ENCODE measurements at places on chromosomes 5 and 9.

GRCh38 chr5:32942225-32942989, 231.3 kb downstream of the NPR3 start:
- no peak for DNase-seq

DNA sequence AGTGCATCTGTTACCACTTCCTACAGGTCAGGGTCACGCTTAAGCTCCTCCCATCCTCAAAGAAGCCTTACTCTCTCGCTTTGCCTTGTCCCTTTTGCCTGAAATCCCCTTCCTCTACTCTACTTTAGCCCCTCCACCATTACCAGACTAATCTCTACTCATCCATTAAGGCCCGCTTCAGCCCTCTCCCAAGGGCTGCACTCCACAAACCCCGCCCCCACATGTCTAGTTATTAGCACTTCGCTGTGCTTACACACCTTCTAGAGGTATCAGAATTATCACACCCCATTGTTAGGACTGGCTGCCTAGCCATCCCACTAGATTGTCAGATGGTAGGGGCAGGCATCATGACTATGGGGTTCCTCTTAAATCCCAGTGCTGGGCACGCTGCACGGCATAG, 565.7 kb upstream of the WWC1 start:
- DNase-seq: no peak

DNA sequence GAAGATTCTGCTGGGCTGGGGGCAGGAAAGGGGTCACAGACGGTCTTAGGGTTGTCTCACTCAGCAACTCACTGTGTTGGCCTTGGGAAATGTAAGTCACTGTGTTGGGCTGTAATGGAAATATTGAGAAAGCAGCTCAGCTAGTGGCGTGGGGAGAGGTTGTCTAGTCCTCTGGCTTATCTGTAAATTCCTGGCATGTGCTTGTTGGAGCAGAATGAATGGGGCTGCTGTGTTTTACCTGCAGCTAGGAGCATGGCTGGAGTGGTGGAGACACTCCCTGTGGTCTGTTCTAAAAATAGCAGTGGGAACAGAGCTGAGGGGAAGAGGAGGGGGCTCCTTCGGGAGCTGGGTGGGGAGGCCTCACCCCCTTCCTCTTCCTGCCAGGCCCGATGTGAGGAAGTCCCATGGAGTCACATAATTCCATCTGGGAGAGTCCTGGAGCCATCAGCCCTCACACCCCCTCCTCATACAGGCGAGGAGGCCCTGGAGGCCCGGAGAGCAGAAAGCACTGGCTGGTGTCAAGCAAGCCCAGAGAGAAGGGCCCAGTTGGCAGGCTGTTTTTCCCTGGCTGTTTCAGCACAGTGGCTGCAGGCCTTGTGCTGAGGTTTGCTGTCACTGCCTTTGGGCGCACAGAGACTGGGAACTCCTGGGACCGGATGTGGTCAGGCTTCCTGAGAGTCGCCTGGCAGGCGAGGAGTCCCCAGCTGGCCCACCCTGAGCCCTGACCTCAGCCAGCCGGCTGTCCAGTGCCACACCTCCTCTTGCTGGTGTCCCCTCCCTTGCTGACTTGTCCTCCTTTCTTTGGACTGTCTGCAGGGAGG, 84.9 kb downstream of the RGS3 start:
- no peak for DNase-seq

- no peak for DNase-seq
These were observed 208.2 kb downstream of the DAB2IP start for GRCh38 chr9:121859646-121860045.

GRCh38 chr5:53991942-53992341, 318.4 kb downstream of the ARL15 start:
- DNase-seq: no peak

GRCh38 chr5:51968756-51969155, 585.5 kb downstream of the ISL1 start:
- no peak for DNase-seq

GRCh38 chr5:117455236-117456233, 880.9 kb upstream of the SEMA6A start:
- no peak for DNase-seq

DNA sequence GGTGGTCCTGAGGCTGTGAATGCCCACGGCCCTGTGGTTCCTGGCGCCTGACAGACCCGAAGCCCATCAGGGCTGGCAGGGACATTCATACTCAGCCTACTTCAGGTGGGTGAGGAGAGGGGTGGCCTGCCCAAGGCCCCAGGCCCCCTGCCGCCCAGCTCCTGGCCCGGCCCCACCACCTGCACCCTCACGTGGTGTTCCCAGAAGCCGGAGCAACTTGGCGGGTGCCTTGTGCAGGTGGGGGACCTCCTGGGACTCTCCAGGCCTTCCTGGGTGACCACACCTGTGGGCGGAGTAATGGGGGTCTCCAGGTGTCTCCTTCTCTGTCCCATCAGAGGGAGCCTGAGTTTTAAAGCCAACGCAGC, 36.8 kb upstream of the UBAC1 start:
- DNase-seq: no peak

- DNase-seq: no peak
These were observed 293.5 kb downstream of the CDH10 start for GRCh38 chr5:24351285-24351684.

- DNase-seq: no peak
These were observed 377.1 kb downstream of the PRDM9 start for GRCh38 chr5:23884405-23885031.

DNA sequence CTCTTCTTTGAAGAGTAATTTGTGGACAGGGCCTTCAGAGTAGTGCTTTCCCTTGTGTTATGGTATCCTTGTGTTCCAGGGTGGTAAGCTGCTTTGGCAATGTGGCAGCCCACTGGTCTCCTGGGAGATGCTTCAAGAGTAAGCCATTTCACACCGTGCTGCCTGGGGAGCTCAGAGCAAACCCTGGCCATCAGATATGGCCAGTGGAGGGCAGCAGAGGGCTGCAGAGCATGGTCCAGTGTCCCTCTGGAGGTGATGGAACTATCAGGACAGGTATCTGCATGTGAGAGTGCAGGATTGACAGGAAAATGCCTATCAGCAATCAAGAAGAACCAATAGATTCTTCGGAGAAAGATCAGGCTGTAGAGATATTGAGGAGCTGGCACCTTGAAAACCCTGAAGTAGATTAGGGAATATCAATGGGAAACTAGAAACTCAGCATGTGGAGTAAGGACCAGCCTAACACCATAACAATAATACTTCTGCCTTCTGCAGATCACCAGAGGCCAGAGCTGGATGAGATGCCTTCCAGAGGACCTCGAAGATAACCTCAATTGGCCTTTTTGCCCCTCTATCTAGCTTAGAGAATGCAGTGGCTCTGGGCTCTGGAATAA, 90.8 kb downstream of the PLPPR1 start:
- DNase-seq: no peak

DNA sequence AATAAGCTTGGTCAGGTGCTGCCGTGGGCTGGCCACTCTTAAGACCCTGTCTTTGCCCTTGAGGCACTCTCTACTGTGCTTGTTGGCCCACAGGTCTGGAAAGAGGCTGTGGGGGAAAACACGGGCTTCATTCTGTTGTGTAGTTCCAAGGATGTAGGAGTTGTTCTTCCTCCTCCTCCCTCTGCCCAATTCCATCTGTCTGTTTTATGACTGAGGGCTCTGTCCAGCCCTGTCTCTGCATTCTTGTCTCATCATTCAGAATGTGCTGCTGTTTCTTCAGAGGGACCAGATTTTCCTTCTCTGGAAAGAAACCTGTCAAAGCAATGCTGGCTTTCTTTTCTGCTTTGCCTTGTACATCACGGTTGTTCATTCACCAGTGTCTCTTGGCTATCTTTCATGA, 84.1 kb downstream of the MAP1B start:
- no peak for DNase-seq

GRCh38 chr5:157460921-157461792, 1.1 kb downstream of the NIPAL4 start:
- no peak for DNase-seq

DNA sequence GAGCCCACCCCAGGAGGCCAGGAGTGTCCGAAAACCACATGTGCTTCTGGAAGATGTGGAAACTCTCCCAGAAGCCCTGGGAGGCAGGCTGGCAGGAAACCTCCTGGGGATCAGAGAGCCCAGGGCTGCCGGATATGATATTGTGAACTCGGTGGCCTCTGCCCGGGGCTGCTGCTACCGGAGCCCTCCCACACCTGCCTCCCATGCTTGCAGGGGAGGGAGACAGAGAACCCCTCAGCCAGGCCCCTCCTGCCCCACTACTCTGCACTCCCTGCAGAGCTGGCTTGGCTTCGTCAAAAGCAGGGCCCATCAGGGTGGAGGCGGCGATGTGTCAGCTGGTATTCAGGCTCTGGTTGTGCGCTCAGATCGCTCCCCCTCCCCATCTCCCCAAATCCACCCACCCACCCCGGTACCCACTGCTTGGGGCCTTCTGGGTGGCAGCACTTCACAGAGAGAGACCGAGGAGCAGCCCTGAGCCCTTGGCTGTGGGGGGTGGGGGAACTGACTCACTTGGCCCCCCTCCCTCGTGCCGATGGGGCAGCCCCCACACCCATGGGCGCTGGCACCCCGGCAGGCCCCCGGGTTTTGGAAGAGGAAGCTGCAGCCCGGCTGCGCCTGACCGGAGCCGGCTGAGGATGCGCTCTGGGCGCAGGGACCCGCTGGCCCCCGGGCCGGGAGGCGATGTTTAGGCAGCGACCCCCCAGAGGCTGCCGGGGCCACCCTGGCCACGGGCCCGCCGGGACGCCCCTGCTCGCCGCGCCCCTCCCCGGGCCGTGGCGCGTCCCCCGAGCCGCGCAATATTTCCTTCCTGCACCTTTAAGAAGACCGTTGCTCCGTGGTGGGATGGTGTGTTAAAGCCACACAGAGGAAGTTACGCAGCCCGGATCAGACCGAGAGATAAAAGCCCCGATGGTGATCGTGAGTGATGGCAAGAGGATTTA, 786 bp upstream of the NTNG2 start:
- no peak for DNase-seq

- DNase-seq: no peak
These were observed 526 bp downstream of the CLIC3 start for GRCh38 chr9:136995772-136996311.

- DNase-seq: no peak
These were observed 55.2 kb upstream of the TMEM252 start for GRCh38 chr9:68595868-68596267.

DNA sequence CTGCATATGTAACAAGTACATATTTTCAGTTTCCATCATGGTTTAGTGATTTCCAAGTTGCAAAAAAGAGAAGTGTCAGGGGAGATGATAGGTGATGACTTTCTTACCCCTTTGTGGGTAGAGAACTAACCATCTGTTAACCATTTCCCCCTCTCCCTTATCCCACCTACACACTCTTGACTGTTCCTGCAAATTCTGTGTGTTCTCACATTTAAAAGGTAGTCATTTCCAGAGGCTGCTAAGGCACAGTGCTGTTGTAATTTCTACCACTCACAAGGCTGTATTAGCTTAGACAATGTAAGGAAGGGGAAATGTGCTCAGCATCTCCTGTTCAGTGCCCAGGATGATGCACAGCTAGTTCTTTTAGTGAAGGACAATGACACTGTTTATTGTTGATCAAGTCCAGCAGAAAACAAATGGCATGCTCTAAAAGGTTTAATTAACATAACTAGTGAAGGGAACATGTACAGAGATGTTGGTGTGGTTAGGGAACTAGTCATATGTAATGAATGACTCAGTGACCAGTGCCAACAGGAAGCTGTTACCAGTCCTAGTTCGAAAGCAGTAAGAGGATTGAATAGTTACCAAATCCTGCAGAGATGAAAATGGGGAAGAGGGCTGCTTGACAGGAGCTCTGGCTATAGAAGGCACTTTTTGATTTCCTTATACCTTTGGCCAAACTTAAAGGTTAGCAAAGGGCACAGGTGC, 165.1 kb downstream of the PLK2 start:
- no peak for DNase-seq

- no peak for DNase-seq
These were observed 16.1 kb upstream of the TMED7 start for GRCh38 chr5:115641948-115642347.

DNA sequence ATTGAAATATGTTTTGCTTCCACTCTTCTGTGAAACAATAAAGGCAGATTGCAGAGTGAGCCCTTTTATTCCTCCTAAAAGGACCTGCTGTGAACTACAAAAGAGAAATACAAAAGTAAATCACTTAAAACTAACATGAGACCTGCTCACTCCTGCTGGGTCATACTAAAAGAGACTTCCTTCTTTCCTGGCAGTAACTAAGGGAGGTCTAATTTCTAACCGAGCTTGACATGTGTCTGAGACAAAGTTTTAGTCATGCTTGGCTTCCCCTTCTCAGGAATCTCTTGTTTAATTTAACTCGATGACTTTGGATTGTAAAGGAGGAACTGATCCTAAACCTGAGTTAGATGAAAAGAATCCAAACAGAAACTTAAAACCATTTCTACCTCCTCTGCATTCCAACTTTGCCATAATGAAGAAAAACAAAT, 86.4 kb upstream of the CDH6 start:
- DNase-seq: no peak

DNA sequence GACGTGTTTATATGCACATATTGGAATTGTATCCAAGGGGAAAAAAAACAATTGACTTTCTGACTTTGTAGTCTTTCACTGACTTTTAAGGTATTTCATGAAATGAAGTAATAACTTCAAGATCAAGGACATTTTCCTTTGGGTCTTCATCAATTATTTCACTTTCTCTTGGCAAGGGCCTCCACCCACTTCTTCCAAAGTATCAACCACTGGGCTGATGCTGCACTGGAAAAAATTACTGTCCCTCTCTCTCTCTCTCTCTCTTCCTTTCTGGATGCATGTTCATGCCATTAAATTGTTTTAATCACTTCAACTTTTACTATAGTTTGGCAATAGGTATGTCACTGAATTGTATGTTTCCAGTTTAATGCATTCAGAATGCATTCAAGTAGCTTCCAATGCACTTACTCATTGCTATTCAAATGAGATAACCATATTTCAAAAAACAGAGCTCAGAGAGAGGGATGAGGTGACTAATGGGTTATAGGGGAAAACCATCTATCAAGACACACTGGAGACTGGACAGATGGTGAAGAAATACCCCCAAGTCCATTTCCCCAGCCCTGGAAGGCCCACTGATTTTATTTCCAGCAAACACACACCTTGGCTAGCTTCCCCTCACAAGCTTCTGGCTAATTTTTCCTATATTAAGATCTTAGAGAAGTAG, 585.3 kb downstream of the EBF1 start:
- no peak for DNase-seq

GRCh38 chr5:55453211-55453610, 81.6 kb downstream of the PLPP1 start:
- DNase-seq: no peak

DNA sequence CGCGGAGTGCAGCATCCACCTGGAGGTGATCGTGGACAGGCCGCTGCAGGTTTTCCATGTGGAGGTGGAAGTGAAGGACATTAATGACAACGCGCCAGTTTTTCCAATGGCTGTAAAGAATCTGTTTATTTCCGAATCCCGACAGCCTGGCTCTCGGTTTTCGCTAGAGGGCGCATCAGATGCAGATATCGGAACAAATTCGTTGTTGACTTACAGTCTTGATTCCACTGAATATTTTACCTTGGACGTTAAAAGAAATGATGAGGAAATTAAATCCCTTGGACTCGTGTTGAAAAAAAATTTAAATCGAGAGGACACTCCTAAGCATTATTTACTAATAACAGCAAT, 611 bp downstream of the PCDHA3 start:
- DNase-seq: no peak

GRCh38 chr5:10110228-10110627, 139.5 kb downstream of the ATPSCKMT start:
- DNase-seq: no peak

GRCh38 chr9:89863141-89863540, 258.3 kb downstream of the GADD45G start:
- no peak for DNase-seq

- no peak for DNase-seq
These were observed 31.6 kb downstream of the NSUN2 start for GRCh38 chr5:6601271-6601670.

GRCh38 chr9:114371973-114372917, 15.5 kb downstream of the AKNA start:
- DNase-seq: no peak

Data from GM12892 (cell line).